CD4-positive, alpha-beta memory T cell (primary cell): ENCODE measurements at places on chromosomes 16 and 17.
A peak's percentile ranks its signal among the peaks of the same experiment; 100 is the strongest.

DNA sequence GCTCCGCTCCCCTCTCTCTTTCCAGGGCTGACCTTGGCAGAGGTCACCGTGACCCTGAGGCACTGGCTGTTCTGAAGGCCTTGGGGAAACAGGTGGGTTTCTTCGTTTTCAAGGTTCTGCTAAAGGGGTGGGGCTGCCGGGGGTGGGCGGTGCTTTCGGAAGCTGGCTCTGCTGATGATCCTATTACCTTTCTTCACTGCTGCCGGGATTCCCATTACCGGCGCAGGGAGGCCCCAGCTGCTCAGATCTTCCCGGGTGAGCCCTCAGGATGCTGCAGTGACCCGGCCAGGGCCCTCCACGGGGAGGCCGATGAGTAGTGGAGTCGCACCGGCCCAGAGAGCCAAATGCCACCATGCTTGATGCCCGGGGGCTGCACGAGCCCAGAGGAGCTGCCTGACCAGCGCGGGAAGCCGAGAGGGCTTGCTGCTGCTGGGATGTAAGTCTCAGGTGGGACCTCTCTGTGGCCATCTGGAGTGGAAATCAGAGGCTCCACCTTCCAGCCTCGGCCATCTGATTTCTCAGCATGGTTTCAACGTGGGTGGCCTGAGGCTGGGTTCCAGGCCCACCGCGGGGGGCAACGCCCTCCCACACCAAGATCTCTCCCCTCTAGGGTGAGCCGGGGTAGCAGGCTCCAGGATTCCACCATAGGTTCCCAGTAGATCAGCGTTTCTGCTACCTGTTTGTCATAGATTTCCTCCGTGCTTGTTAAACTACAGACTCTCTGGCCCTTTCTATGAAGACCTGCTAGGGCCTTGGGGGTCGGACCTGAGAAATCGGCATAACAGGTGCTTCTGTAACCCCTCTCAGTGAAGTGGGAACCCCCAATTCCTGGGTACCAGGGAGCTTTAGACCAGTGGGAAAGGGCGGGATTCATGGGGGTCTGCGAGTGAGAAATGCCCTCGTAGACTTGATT is 21.6 kb upstream of the ADCY7 start:
- H3K4me1 ChIP-seq = peaks cover 15% of the 10 kb centered on the region
- H3K4me3 ChIP-seq = no peak overlapping the region
- no peaks in the 10 kb centered on the region for H3K36me3 ChIP-seq
- DNase-seq = no peak
- no peak overlapping the region for H3K27ac ChIP-seq

DNA sequence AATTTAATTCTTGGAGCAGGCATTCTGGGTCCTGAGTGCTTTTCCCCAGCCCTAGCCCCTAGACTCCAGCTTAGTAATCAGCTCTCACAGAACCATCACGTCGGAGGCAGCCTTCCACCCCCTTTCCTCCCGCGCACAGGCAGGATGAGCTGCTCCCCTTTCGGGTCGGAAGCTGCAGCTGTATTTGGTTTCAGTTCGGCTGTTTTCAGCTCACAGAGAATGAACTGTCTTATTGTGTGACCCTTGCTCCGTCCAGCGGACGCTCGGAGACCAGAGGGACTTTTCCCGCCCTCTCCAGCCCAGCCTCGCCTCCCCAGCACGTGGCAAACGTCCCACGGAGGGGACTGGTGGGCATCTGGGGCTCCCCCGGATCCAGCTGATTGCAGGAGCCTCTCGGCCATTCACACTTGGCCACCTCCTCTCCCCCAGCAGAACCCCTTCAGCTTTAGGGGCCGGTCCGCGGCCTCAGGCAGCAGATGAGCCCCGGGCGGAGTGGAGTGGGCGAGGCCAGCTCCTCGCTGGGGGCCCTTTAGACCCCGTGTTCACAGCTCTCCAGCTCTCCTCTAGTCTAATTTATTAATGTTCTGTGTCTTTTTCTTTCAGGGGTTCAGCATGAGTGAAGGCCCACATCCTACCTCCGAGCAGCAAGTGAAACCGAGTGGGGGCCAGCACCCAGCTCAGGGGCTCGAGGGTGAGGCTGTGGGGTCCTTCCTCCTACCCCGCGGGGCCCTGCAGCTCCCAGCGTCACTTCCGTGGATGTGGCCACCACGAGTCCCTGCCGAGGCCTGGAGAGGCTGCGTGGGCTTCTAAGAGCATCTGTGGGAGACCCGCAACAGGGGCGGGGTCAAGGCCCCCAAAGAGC is 863 bp upstream of the UTS2R start:
- no peak overlapping the region for H3K27ac ChIP-seq
- H3K4me1 ChIP-seq = peaks cover 14% of the 10 kb centered on the region
- no peak for DNase-seq

DNA sequence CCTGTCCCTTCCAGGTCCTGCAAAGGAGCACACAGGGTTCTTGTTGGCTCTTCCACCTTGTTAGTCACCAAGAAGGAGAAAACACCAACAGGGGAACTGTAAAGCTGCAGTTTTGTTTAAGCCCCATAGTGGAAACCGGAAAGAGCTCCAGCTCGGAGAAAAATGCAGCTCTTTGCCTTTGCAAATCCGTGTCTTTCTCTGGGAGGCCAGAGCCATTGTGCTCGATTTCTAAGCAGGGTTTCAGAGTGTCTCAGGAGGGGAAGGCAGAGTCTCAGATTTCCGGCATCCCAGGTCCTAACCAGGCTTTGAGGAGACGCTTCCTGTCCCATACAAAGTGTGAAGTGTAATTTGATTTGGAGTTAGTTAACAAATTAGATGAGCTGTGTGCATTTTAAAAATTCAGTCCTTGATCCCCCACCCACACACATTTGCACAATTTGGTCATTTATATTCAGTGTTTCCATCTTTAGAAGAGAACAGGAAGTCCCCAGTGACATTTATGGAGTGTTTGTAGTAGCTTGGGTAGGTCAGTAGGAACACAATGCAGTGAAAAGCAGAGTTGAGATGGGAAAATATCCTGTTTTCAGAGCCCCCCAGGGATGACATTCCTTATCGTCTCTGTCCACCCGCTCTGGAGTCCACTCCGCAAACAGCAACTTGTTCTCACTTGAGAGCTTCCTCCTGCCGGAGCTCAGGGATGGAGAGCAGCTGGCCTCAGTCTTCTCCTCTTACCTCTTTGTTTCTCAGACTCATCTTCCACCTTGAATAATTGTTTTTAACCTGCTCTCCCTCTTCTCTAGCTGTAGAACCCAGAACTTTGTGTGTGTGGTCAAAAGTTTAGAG is 331.9 kb downstream of the SEC14L1 start:
- H3K27me3 ChIP-seq = no peaks in the 10 kb centered on the region
- peaks cover 41% of the 10 kb centered on the region for H3K36me3 ChIP-seq
- peak overlapping the region; percentile 51 for H3K27ac ChIP-seq
- H3K4me1 ChIP-seq = peaks cover 100% of the 10 kb centered on the region

DNA sequence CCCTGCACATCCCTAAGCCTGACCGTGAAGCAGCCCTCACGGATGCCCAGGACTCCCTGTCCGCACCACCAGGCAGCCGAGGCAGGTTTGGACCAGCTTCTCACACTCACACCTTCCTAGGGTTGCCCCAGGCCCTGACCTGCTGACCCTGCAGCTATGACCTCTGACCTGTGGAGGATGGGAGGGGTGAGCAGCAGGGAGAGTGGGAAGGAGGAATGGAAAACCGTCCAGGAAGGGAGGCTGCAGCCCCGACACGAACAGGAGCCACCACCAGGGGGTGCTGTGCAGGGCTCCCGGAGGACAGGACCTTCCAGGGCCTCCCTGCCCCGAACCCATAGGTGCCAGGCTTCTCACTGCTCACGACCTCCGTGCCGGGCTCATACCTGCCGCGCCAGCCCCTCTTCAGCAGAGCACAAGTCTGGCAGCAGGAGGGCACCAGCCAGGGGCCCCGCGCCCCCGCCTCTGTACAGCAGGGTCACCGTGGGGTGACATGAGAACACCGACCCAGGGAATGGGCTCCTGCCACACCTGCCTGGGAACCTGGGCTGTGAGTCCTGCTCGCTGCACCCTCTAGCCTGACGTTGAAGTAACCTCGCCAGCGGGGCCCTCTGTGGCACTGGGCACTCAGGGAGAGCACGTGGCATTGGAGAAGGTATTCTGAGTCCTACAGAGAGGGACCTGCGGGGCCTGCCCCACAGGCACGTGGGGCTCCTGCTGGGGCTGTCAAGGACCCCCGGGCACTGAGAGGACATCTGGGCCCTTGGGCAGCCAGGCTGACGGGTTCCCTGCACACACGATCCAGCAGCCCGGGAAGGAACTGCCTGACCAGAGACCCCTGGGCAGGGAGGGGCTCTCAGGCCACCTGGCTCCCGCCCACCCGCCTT is 37.6 kb downstream of the CTU2 start:
- peaks cover 8% of the 10 kb centered on the region for H3K36me3 ChIP-seq
- DNase-seq = peak; percentile 65
- no peak overlapping the region for H3K27ac ChIP-seq
- H3K27me3 ChIP-seq = no peaks in the 10 kb centered on the region
- peaks cover 41% of the 10 kb centered on the region for H3K4me1 ChIP-seq

GRCh38 chr17:17044846-17045561 is 2.7 kb downstream of the MPRIP start:
- peaks cover 60% of the 10 kb centered on the region for H3K4me1 ChIP-seq
- peak overlapping the region; percentile 55 for H3K27ac ChIP-seq
- peak overlapping the region; percentile 26 for H3K4me3 ChIP-seq
- H3K27me3 ChIP-seq = no peaks in the 10 kb centered on the region
- no peak for DNase-seq

DNA sequence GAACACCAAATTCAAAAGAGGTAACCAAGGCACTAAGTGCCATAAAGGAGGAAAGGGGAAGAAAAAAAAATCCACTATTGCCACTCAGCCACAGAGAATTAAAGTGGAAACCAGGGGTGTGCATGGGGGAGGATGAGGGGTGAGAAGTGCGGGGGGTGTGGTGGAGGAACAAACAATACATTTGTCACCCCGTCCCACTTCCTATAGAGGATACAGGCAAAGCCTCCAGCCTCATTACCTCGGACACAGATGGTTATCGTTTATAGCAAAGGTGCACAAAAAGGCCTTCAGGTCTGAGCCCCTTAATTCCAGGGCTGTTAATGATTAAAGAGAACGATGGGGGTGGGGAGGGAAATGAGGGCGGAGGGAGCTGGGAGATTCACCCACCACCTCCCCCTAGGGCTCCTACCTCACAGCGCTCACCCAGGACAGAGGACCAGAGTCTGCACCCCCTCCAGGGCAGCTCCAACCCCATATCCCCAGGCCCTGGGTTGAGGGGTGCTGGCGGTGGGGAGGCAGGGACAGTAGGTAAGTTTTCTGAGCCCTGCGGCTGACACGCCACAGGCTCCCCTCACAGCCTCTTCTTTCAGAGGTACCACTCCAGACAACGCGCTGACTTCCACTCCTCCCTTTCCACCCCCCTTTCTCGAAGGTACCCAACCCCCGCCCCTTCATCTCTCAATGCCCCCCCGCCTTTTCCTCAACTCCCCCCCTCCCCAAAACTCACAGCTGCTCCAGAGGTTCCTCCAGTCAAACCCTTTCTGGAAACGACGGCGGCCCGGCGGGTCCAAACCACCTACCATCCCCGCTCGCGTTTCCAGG is 470 bp downstream of the DCUN1D3 start:
- H3K4me3 ChIP-seq = peak overlapping the region; percentile 91
- peaks cover 51% of the 10 kb centered on the region for H3K4me1 ChIP-seq
- peak overlapping the region; percentile 88 for H3K27ac ChIP-seq
- no peaks in the 10 kb centered on the region for H3K36me3 ChIP-seq
- DNase-seq = no peak

GRCh38 chr17:66695098-66695497 is 139.8 kb upstream of the CACNG5 start:
- H3K4me1 ChIP-seq = no peaks in the 10 kb centered on the region
- H3K4me3 ChIP-seq = no peak overlapping the region
- H3K27ac ChIP-seq = no peak overlapping the region
- no peak for DNase-seq
- peaks cover 46% of the 10 kb centered on the region for H3K36me3 ChIP-seq

DNA sequence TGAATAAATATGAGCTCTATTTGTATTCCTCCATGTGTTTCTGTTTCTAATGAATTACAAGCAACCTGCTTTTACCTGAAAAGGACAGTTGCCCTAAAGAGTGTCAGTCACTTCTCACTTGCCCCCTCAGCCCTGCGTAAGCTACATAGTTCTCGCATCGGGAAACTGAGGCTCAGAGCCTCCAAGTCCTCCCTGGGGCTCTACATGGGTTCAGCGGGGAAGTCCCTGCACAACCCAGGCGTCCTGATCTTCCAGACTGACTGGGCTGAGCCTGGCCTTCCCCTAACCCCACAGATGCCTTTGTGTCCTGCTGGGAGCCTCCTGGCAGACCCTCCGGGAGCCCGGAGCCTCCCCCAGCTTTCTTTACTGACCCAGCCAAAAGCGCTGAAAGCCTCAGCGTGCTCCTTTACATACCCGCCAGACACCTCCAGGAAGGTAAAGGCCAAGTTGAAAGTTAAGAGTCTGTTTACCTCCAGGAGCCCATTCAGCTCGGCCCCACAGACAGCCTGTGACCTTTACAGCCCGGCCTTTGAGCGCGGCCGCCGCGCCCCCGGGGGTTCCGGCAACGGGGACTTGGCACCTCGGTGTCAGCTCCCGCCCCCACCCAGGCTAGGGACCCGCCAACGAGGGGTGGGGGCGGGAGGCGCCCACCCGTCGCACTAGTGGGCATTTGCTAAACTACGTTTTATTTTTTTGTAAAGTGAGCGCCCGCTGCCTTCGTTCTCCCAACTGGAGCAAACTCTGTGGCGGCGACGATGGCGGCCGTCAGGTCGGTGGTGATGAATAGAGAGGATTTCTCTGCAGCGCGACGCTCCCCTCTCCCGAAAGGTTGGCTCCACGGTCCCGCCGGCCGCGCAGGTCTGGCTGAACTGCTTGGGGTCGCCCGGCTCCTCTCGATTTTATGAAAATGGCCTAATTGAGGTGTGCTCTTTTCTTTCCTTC is 4.4 kb upstream of the HOXB13 start:
- H3K27ac ChIP-seq = no peak overlapping the region
- H3K27me3 ChIP-seq = peaks cover 76% of the 10 kb centered on the region
- H3K36me3 ChIP-seq = no peaks in the 10 kb centered on the region
- H3K4me1 ChIP-seq = peaks cover 21% of the 10 kb centered on the region
